ENCODE measurements at places on chromosomes 5 and 9.

GRCh38 chr5:982377-983237 is 26.0 kb upstream of the NKD2 start:
- no peak for DNase-seq

DNA sequence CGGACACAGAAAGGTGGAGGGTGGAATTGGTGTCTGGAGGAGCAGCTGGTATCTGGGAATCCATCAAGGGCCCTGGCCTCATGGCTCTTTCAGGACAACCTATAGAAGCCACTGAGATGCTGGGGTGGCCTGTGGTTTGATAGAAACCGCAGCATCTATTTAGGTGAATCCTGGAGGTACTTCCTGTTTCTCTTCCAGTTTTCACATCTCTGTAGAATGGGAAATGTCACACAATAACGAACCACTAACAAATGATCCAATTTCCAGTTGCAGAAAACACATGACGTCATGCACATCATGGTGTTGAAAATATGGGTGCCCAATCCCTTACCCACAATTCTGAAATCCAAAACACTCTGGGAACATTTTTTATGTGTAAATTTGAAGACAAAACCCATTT is 52.2 kb downstream of the ROPN1L start:
- DNase-seq: no peak

GRCh38 chr9:114016101-114016500 is 62.0 kb downstream of the AMBP start:
- no peak for DNase-seq

DNA sequence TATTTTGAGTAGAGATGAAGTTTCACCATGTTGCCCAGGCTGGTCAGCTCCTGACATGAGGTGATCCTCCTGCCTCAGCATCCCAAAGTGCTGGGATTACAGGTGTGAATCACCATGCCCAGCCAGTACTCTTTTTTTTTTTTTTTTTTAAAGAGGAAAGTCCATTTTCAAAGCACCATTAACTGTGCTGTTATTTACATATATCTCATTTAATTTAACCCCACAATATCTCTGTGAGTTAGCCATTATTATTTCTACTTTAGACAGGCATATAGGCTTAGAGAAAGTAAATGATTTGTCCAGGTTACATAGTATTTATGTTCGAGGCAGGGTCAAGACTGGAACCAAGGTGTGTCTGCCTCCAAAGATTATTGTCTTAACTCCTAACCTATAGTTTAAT is 50.7 kb downstream of the ATG10 start:
- DNase-seq: no peak

GRCh38 chr9:88966894-88967676 is 24.2 kb upstream of the S1PR3 start:
- DNase-seq: no peak

DNA sequence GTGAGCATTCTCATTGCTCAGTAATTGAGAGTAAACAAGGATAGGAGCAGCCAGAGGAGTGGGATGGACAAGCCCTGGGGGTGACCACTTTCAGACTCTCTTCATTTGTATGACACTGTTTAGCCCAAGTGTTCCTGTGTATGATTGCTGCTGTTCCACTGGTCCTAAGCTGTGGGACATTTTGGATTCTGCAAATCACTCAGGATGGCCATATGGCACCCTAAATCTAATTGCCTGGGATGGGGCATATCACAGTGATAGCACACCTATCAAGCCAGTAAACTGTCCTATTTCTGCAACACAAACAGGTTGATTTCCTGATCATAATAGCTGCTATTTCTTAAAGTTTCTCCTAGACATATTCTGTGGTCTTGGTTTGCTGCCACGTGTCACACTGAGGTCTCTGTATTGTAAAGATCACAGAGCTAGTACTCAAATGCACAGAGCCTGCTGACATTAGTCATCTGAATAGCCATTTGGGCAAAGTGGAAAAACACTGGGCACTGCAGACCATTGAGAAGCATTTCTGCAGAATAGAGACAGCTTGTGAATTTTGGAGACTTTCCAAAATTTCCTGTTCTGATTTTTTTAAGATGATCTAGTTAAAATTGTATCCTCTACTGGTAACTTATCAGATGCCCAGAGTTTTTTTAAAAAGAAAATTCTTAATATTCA is 320.2 kb downstream of the RFX3 start:
- DNase-seq: no peak

DNA sequence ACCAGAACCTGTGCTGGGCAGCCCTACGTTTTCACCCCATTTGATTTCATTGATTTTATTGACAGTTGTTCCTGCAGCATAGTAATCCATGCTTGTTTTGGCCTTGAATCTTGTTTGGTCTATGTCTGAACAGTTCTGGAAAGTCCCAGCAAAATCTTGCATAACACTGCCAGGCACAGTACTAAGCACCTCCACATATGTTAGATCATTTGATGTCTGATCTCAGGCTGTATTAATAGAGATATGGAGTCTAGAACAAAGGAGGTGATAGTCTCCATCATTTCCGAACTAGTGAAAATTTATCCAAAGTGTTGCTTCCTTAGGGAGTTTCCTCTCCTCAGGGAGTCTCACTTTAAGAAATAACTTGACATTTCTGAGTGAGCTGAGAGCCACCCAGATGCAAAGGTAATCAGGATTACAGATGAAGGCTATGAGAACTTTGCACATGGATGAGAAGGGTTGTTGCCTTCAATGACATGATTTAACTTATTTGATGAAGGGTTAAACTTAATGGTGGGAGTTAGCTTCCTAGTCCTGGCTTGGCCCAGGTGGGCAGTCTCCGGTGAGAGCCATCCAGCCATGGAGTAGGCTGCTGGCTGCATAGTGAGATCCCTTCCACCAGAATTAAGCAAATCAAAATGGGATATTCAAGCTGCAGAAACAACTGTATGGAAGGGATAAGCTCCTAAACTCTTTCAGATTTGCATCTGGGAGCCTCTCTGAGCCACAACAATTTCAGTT is 173.8 kb upstream of the MVB12B start:
- DNase-seq: no peak

GRCh38 chr9:131101207-131101964 is 5.1 kb downstream of the AIF1L start:
- DNase-seq: no peak

All from stimulated activated CD8-positive, alpha-beta memory T cell treated with anti-CD3 and anti-CD28 coated beads, Interleukin-4, amount 100 ng/mL, for 1 hour (primary cell).